ENCODE measurements at places on chromosomes 5 and 9.

- DNase-seq = no peak
Measured at GRCh38 chr5:68679041-68679440, 414.8 kb upstream of the SLC30A5 start.

DNA sequence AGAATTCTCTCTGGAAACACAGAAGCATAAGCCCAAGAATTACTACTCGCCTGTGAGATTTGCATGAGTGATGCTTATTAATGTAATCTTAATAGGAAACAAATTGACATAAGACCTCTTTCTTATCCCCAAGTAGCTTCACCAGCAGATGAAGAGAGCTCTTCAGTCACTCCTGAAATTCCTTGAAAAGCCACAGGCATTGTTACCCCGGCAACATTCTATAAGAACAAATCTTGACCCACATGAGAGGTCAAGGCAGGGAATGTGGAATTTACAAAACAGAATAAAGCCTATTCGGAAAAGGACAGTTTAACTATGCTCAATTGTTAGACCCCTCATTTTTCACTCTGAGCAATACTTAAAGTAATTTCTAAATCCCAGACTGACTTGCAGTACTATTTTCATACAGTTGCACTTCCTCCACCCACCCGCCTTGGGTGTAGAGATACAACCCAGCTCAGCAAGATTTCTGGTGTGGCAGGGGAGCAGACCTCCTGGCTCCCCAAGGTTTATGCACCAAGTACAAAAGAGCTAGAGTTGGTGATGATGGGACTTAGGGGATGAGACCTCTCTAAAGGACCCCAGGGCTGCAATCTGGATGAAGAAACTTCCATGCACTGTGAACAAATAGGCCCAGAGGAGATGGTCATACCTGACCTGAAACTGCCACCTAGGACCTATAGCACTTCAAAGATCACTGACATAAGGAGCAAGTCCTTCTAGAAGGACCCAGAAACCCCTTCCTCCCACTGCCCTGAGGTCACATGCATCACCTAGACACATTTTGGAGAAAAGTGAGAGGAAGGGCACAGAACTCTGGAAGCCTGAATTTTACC lies 242.1 kb downstream of the ZNF608 start:
- no peak for DNase-seq

DNA sequence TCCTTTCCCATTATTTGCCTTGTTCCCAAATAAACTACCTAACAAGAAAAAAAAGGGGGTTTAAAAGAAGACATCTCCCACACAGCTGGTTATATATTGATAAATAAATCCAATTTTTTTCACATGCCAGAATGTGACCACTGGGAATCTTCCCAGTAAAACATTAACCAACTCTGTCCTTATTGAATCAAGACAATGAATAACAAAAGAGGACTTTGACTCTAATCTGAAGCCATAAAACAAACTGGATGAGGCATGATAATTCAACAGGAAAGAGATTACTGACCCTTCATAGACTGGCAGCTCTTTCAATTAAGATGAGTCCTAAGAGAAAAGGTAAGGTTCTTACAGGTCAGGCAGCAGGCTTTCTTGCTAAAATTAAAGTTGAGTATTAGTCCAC lies 165.8 kb upstream of the CDH6 start:
- DNase-seq = no peak

DNA sequence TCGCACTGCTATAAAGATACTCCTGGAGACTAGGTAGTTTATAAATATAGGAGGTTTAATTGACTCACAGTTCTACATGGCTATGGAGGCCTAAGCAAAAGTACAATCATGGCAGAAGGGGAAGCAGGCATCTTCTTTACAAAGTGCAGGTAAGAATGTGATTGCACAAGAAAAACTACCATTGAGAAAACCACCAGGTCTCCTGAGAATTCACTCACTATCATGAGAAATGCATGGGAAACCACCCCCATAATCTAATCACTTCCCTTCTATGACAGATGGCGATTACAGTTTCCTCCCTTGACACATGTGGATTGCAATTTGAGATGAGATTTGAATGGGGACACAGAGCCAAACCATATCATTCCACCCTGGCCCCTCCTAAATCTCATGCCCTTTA lies 121.2 kb upstream of the ST8SIA4 start:
- no peak for DNase-seq

GRCh38 chr5:123007182-123007581 lies 29.3 kb downstream of the PPIC start:
- no peak for DNase-seq

DNA sequence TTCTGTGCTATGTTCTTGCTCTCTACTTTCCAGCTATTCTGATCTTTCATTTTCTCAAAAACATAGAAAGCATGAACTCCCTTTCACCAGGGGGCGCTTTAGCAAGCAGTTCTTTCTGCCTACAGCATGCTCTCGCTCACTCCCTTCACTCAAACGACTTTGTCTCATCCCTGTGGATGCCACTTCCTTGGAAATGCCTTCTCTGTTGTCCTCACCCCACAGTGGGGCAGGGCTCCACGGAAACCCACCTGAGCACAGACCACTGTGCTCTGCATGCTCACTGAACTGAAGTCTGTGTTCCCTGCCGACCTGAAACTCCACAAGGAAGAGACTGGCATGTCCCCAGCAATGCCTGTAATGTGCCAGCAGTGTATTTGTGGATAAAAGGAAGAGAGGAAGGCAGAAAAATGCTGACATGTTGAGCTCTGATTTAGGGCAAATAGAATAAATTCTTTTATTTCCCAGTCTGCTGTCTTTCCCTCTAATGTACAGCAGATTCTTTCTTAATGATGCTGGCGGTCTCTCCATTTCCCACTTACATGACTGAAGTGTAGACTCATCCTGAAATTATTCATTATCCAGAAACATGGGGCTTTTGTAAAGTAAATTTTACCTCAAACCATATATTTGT lies 4.9 kb upstream of the ROR2 start:
- DNase-seq = peak; percentile 33

- DNase-seq = no peak
Measured at GRCh38 chr5:130198927-130199326, 294.7 kb downstream of the CHSY3 start.

- no peak for DNase-seq
Measured at GRCh38 chr5:26662806-26663360, 375.5 kb downstream of the CDH9 start.

DNA sequence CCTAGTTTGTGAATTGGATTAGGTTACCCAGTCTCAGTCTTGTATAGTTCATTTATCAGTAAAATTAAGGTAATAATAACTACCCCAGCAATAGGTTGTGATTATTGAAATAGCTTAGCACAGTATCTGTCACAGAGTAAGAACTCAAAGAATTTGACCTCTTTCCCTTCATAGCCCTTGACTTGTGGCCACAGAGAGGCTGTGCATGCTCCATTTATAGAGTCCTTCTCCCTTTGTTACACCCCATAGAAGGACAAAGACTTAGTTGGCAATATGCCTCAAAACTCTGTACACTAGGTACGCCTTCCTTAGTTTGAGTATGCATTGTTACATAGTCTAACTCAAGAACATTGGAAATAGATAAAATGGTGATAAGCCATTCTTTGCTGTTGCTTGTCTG lies 257.2 kb downstream of the KCTD16 start:
- DNase-seq = no peak

- DNase-seq = no peak
Measured at GRCh38 chr5:141032626-141033025, 18.5 kb upstream of the PCDHB1 start.

DNA sequence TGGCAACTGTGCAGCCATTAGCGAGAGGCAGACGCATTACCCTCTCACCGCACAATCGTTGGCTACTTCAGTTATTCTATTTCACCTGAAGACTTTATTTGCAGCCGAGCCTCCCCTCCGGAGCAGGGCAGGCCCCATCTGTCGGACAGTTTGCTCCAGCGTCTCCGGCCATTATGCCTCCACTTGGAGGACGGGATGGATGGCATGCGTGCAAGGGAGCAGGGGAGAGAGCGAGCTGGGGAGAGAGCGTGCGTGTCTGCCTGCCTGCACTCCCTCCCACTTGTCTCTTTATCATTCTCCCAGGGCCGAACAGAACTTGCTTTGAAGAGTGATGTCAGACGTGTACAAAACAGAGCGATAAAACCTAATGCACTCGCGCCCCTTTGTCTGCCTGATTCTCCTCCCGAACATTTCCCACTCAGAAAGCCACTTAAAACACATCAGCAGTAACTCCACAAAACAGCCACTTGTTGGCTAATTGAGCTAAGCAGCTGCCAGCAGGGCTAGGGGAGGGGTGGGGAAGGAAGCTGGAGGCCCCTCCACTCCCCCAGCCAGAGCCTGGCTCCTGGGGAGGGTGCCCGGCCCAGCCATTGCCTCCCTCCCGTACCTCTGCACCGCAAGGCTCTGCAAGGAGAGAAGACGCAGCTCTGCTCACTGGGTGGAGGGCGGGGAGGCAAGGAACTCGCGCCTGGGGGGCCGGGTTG lies 43.4 kb upstream of the FUBP3 start:
- peak; percentile 78 for DNase-seq

- DNase-seq = no peak
Measured at GRCh38 chr5:169629847-169630548, 7.1 kb upstream of the DOCK2 start.

DNA sequence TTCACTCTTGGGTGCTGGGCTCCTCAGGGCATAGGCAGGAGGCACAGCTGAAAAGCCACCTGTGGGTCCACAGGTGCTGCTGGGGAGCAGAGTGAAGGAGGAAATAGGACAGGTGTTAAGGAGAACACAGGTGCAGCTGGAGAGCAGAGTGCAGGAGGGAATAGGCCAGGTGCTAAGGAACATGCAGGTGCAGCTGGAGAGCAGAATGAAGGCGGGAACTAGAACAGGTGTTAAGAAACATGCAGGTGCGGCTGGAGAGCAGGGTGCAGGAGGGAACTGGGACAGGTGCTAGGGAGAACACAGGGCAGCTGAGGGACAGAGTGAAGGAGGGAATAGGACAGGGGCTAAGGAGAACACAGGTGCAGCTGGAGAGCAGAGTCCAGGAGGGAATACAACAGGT lies 43.8 kb upstream of the PLEKHG4B start:
- no peak for DNase-seq

- no peak for DNase-seq
Measured at GRCh38 chr9:104247899-104248460, 153.9 kb downstream of the SMC2 start.

GRCh38 chr9:86557918-86558317 lies 203.7 kb upstream of the TUT7 start:
- no peak for DNase-seq

DNA sequence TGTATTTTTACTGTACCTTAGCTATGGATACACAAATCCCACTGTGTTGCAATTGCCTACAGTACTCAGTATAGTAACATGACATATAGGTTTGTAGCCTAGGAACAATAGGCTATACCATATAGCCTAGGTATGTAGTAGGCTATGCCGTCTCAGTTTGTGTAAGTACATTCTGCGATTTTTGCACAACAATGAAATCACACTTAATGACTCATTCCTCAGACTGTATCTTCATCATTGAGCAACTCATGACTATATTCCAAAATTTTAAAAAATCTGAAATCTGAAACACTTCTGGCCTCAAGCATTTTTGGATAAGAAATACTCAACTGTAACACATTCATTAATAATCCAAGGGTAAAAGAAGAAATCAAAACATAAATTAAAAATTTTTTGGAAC lies 666.8 kb upstream of the GRAMD2B start:
- no peak for DNase-seq

DNA sequence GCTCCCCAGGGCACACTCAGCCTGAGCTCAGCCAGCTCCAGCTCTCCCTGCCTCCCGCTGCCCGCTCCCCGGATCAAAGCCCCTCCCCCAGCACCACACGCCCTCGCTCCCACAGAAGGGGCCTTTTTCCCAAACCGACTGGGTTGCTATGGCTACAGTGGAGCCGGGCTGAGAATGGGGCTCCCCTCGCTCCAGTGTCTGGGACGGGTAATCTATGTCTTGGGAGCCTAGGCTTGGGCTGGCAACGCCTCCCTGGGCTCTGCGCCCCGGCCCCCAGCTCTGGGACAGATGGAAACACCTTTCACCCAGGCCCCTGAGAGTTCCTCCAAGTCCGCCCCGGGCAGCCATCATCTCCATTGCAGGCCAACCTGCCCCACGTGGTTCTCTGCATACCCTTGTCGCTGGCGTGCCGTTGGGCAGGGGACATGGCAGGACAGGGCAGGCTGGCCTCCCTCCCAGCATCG lies 29.6 kb downstream of the NOTCH1 start:
- no peak for DNase-seq

GRCh38 chr5:144089401-144090021 lies 80.9 kb downstream of the YIPF5 start:
- DNase-seq = no peak

GRCh38 chr9:26264709-26265601 lies 586.7 kb upstream of the TUSC1 start:
- DNase-seq = no peak

- no peak for DNase-seq
Measured at GRCh38 chr5:82330530-82331270, 52.5 kb upstream of the RPS23 start.

- DNase-seq = no peak
Measured at GRCh38 chr5:74943905-74944304, 77.7 kb upstream of the FAM169A start.

DNA sequence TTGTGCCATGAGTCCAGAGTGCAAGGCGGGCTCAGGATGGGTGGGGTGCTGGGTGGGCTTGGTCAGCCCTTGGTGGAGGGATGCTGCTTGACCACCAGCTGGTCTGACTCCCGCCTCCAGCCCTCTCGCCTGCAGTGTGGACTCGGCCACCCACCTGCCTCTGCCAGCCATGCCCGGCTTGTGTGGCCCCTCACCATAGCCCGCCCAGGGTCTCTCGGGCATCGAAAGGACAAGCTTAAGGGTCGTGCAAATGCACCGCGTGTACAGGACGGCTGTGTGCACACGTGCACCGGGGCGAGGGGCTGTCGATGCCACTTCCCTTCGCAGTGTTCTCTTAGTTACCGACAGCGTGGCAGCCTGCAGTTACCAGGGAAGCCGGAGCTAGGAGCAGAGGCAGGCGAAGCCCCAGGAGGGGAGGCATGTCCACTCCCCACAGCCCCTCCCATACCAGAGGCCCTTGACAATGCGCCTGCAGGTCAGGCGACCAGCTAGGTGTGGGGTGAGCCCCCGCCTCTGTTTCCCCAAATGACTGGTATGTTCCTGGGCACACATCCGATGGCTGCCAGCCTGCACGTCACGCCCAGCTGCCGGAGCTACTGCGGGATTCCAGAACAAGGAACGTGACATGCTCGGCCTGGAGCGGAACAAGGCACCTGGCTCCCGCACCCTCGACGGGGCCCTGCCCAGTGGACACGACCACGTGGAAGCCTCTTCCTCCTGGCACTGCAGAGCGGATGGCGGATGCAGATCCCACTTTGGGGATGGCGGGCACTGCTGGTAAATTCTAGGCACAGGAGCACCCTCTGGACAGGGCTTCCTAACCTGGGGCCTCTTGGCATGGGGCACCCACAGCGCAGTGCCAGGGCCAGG lies 7.8 kb downstream of the LCN9 start:
- no peak for DNase-seq

- no peak for DNase-seq
Measured at GRCh38 chr9:79630521-79631403, 59.0 kb downstream of the TLE4 start.
